ENCODE measurements at places on chromosomes 3 and 15.
A peak's percentile ranks its signal among the peaks of the same experiment; 100 is the strongest.

DNA sequence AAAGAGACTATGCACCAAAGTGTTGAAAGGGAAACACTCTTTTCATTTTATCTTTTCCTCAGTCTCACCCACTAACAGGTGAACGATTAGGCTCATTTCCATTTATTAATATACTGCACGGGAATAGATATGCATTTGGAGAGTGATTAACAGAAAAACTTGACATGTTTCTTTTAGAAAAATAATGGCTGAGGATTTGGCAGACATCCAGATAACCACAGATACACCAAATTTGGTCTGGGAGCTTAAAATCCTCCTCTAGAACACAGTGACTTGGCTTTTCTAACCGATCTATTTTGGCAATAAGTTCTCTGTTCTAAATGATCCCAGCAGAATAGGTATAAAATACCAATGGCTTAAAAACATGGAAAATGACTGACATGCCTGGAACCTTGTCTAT lies 459.3 kb upstream of the SGO1 start:
- DNase-seq, result peak; percentile 35

GRCh38 chr3:158221426-158221825 lies 111.5 kb downstream of the RSRC1 start:
- DNase-seq, result no peak

- peak; percentile 85 for DNase-seq
Measured at GRCh38 chr15:100842756-100843730, 36.6 kb upstream of the ALDH1A3 start.

GRCh38 chr3:172319595-172319994 lies 128.7 kb downstream of the GHSR start:
- DNase-seq, result peak; percentile 18

GRCh38 chr15:100951965-100952364 lies 32.8 kb downstream of the LRRK1 start:
- DNase-seq, result no peak

DNA sequence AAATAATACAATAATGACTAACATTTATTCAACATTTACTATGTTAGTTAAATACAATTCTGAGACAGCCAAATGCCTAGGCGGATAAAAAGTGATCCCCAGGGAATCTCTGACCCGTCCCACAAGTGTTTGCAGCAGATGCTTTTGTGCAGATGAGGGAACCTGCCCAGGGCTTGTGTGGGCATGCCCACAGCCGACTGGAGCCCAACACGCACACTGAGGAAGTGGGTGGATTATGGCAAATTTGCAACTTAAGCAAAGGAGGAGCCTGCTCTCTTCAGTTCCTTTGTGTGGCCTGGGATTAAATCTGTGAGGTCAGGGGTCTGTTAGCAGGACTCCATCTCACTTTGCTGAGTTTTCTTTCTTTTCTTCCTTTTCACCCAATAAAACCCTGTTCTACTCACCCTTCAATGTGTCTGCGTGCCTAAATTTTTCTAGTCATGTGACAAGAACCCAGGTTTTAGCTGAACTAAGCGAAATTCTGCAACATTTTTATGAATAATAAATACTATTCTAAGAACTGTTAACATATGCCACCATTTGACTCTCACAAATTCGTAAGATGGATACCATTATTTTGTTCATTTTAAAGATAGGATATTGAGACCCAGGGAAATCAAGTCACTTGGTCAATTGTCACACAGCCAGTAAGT lies 13.9 kb upstream of the RTP1 start:
- DNase-seq, result peak; percentile 53

DNA sequence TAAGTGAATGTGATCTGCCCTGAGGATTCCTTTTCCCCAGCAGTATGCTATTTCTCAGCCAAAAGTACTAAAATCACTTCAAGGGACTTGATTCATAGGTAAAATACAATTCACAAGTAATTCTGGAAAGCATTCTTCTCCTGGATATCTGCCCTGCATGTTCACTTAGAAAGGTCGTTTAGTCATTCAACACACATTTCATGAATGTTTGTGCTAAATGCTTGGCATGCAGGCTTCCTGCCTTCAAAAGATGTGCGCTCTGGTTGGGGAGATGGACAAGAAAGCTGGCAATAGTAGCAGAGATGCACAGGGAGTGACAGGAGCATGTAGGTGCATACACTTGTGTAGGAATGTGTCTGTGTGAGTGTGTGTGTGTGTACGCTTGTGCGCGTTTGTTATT lies 360.7 kb downstream of the PTPRG start:
- peak; percentile 25 for DNase-seq

GRCh38 chr15:73989001-73989798 lies 2.9 kb downstream of the STOML1 start:
- peak; percentile 86 for DNase-seq

DNA sequence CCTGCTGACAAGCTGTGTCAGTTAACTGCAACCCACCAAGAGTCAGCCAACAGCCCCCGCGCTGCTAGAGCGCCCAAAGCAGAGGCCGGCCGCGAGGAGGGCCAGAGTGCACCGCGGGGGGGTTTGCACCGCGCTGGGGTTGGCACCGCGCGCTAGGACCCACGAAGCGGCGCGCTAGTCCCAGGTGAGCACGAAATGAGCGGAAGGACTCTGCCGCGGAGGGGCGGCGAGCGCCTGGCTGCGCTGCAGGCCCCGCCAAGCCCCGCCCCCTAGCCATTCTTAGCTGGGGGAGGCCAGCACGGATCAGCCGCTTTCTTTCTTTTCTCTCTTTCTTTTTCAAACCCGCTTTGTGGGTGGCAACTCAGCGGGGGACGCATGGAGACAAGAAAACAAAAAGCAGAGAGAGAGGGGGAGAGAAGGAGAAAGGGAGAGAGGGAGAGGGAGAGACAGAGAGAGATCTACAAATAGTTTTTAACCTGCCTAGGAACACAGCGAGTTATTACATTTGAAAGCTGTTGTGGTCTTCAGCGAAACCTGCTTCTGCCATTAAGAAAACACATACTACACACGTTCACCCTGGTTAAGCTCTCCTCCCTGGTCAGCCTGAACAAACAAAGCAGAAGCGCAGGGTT lies 6.9 kb upstream of the FOXB1 start:
- no peak for DNase-seq

DNA sequence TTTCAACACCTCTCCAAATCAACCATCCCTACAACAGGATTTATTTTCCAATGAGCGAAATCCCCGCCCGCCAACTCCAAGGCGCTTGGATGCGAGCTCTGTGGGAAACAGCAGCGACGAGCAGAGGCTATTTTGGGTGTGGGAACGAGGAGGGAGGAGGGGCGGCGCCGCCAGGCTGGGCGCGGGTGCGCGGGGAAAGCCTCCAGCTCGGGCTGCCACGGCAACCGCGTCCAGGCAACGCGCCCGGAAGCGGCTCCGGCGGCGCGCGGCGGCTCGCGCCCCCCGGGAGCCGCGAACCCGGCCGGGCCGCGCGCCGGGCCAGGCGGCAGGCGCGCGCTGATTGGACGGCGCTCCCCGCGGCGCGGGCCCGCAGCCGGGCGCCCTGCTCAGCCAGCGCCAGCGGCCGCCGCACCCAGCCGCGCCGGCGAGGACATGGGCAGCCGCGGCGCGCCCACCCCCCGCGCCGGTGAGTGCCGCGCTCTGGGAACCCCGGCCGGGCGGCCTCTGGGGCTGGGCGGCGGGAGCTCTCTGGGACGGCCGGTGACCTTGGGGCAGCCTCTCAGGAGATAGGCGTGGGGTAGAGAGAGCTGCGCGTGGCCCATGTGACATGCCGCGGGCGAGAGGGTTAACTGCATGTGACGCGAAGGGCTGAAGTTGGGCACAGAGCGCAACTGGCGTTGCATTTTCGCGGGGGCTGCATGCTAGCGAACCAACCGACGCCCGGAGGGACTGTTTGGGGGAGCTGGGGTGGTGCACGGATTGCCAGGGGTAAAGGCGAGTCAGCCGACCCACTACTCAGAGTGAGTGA lies at the start of gene FAM81A:
Gene FAM81A (plus strand): TSS at position 370 of the 808 bp plus-strand sequence. CDS start 20,441 bp downstream, outside the sequence.
- DNase-seq, result peak; percentile 67

- no peak for DNase-seq
Measured at GRCh38 chr15:43127752-43128151, 5.6 kb upstream of the TMEM62 start.

GRCh38 chr3:124559846-124560574 lies 170.2 kb upstream of the UMPS start:
- DNase-seq, result peak; percentile 82

GRCh38 chr15:63981596-63982320 lies 64.5 kb downstream of the DAPK2 start:
- DNase-seq, result no peak

- peak; percentile 61 for DNase-seq
Measured at GRCh38 chr15:48400086-48400485, 68.9 kb downstream of the DUT start.

DNA sequence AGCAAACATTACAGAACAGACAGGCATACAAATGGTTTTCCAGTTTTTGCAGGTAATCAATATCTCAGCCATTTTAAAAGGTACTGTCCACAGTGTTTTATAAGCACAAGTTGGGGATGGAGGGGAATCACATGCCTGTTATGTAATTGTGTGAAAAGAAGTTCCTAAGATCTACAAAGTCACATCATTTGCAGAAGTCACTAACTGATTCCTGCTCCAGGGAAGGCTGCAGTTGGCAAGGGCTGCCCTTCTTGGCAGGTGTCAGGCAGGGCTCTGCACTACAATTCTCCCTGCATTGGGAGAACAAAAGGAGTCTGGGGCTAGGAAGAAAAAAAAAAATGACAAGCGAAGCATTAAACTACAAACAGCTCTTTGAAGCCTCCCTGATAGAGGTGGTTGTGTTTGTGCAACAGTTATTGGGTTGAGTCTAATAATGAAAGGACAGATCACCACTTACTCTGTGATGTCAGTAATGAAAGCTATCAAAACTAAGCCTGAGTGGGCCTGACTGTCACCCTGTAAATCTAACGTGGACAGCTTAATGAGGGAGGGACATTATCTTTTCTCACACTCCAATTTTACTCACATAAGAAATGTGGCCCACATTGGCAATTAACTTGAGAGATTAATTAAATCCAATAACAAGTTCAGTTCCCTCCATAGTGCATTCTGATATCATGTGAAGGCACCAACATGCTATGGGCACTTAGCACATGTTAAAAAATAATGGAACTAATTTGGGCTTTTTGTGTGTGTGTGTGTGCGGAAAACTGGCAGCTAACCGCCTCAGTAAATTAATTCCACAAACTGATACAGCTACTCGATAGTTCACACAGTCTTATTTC lies 242.9 kb downstream of the FHIT start:
- DNase-seq, result no peak

DNA sequence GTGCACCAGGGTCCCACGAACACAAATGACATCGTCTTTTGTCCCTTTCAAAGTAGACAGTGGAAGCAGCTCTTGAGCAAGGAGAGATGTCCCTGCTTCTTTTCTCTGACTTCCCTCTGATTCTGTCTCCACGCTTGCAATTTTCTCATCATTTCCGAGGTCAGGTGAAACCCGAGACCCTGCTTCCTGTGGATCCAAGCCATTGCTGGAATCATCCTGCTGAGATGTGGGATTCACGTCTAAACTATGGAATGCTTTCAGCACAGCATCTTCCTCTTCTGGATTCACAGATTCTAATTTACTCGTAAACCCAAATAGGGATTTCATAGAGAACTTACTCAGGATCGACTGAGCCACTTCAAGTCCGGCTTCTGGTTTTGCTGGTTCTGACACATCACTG lies 127.1 kb downstream of the FMN1 start:
- DNase-seq, result peak; percentile 89

GRCh38 chr3:168157099-168157700 lies 61.5 kb upstream of the GOLIM4 start:
- no peak for DNase-seq

GRCh38 chr15:66875588-66876420 lies 173.8 kb downstream of the SMAD6 start:
- DNase-seq, result no peak

GRCh38 chr3:109563149-109563548 lies 225.8 kb upstream of the DPPA4 start:
- DNase-seq, result no peak

GRCh38 chr3:8571256-8571655 lies 69.6 kb downstream of the LMCD1 start:
- DNase-seq, result no peak

DNA sequence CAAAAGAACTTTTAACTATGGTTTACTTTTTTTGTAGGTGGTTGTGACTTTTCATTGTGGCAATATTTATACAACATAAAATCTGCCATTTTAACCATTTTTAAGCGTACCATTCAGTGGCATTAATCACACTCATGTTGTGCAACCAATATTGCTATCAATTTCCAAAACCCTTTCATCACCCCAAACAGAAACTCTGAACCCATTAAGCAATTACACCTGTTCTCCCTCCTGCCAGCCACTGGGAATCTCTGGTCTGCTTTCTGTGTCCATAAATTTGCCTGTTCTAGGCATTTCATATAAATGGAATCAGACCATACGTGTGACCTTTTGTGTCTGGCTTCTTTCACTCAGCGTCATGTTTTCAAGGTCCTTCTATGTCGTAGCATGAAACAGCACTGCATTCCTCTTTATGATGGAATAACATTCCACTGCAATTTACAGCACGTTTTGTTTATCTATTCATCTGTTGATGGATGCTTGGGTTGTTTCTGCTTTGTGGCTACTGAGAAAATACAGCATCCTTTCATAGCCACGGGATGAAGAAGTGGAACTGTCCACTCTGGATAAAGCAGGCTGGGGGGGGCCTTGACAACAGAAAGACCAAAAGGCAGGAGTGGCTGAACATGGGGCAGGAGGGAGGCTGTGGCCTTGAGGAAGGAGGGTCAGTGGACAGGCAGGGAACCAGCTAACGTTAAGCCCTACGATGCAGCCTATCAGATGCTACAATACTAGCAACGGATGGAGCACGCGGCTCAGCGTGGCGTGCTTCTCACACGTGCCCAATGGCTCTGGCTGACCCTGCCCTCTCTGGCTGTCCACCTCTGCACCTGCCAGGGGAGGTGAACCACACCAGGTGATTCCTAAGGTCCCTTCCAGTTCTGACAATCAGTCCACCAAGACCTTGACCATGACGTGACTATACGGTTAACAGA lies 110.9 kb downstream of the SEC22A start:
- DNase-seq, result no peak

GRCh38 chr3:128554465-128555097 lies 61.6 kb upstream of the GATA2 start:
- DNase-seq, result no peak

- no peak for DNase-seq
Measured at GRCh38 chr15:61749169-61749568, 311.1 kb downstream of the VPS13C start.

GRCh38 chr15:82306791-82307713 lies 42.2 kb downstream of the GOLGA6L10 start:
- DNase-seq, result no peak

DNA sequence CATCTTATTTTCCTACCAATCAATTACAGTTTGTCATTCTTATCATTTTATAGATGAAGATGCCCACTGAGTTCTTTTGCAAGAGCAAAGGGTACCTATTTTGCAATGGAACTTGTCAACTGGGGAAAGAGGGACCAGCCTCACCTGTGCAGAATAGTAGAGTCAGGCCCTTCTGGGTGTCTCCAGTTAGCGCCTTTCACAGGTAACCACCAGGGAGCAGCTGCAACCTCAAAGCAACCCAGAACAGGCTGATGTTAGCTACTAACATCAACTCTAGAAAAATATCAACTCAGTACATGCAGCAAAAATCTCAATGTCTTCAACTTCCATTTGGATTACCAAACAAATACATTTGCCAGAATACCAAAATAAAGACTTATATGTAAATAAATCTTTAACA lies 47.1 kb downstream of the SUMF1 start:
- no peak for DNase-seq
